ENCODE measurements at places on chromosomes 2 and 18.

DNA sequence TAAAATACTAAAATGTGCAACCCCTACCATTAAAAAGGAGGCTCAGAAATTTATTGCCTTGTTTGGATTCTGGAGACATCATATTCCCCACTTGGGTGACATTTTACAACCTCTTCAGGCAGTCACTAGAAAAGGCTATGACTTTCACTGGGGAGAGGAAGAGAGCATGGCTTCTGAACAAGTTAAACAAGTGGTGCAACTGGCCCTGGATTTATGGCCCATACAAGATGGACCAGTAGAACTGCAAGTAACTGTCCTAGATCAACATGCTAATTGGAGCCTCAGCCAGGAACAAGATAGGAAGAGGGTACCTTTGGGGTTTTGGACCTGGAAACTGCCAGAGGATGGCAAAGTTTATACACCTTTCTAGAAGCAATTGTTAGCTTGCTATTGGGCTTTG is 4.0 kb upstream of the DSG2 start:
- no peak for DNase-seq

GRCh38 chr18:48792141-48792540 is 158.6 kb downstream of the SMAD7 start:
- no peak for DNase-seq

- no peak for DNase-seq
These were observed 121.2 kb downstream of the SMAD7 start for GRCh38 chr18:48829443-48830149.

- no peak for DNase-seq
These were observed 439.7 kb upstream of the SETBP1 start for GRCh38 chr18:44241020-44241419.

DNA sequence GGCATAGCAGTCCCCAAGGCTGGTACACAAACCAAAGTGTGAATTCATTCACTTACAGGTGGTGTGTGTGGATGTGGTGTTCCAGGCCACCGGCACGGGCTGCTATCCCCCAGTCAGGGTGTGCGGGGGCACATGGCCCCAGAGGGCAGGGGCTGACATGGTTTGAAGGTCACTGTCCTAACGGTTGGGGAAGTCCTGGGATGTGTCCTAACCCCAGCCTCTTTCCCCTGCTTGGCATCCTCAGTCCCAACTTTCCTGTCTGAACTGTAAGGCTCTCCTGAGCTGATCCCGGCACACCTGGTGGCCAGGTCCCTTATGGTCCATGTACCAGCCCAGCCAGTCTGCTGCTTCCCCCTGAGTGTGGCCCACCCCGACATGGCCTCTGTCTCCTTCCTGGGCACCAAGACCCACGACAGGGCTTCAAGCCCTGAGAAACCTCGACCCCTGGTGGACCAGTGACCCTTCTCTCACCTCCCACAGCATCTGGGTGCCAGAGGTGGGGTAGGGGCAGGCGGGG is 2.4 kb upstream of the TMEM185B start:
- no peak for DNase-seq

GRCh38 chr2:8984855-8985254 is 18.6 kb downstream of the MBOAT2 start:
- DNase-seq = no peak

DNA sequence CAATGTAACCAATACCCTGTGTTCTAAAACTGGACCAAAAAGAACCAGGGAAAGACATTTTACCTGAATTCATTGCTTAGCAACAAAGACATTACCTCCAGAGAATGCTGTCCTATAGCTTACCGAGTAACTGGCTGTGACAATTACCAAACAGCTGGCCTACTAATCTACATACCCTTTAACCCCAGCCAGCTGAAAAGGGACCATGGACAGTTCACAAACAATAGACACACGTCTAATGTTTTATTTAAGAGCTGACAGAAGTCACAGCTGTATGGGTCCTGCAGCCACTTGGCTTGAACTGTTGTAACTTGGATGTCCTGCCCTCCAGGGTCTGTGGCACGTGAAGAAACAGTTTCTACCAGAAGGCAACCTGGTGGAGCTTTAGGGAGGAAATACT is 130.1 kb upstream of the EFEMP1 start:
- DNase-seq = no peak

DNA sequence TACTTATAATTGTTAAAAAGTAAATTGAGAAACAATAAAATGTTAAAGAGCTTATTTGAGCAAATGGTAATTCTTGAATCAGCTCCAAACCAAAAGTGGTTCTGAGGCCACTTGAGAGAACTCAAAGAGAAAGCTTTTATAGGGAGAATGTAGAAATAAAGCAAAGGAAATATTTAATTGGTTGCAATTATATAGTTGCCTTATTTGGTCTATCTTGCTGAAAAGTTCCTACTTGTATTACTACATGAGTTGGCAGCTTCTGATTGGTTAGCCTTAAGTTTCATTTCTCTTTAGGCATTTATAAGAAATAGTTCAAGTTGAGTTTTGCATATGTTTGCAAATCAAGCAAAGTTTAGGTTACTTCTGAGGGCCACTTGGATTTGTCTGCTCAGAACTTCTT is 38.1 kb downstream of the SCN2A start:
- DNase-seq = no peak

DNA sequence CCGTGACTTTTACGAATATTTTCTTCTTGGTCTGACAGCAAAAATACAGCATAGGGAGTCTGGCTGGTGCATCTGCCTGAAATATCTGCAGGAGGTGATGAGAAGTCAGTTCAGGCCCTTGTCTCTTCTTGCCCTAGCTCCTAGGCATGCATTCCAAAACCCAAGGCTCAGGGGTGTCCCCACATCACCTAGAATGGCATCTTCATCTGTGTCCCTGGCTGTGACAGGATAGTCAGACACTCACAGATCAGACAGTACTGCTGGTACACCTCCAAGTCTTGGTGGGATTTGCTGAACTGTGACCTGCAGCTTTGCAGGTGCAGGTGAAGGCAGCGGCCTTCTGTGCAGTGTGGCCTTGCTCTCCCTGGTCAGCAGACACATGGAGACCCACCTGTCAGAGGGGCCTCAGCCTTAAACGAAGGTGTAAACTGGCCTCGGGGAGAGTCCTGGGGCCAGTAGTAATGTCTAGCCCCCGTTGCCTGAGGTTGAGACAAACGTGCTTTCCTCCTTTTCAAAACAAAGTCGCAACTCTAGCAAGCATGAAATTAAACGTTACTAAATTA is 42.8 kb downstream of the MBP start:
- no peak for DNase-seq

DNA sequence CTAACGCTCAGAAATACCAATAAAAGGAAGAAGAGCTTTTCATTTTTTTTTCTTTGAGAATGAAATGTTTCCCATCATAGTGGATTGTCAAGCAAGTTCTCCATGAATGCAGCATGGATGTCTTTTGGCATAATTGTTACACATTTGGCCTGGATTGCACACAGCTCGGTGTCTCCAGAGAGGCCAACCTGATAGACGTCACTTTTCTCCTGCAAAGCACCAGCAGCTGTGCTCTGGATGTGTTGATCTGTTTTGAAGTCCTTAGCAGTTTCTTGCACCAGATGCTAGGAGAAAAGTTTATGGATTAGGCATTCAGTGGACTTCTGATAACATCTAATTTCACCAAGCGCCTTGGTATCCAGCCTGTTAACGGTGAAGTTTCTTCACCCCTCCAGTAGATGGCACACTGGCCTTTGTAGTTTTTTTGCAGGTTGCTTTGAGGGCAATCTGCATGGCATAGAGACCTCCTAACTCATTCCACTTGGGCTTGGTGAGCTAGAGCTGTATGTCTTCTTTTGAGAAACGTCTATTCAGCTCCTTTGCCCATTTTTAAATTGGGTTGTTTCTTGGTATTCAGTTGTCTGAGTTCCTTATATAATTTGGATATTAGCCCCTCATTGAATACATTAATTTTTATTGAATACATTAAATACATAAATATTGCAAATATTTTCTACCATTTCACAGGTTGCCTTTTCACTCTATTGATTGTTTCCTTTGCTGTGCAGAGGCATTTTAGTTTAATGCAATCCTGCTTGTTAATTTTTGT is 59.7 kb downstream of the PTH2R start:
- peak; percentile 10 for DNase-seq

GRCh38 chr2:228522977-228523376 is 341.5 kb upstream of the SPHKAP start:
- DNase-seq = no peak

GRCh38 chr2:10022041-10022421 is 21.3 kb upstream of the KLF11 start:
- DNase-seq = no peak

DNA sequence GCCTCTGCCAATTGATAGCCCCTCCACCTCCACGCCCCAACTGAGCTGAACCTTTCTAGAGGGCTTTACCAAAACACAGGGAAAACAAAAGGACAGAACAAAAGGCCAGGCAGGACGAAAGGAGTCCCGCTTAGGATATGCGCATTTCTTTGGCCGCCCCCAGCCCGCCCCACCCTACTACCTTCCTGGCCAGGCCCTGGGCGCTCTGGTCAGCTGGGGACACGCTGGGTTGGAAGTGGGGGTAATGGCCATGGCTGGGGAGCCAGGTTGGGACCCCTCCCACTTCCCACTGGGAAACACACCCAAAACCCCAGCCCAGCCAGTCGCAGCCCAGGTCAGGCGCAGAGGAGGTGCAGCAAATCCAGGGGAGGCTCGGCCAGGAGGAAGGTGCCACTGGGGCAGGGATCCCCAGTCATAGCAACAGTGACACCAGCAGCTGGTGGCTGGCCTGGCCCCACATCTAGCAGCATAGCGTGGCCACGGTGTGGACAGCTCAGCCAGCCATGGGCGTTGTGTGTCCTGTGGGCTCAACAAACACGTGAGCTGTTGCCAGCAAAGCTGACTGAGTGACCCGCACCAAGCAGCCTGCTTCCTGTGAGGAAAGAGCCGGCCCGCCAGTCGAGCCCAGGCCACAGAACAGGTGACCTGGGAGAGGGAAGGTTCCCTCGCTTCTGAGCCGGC is 24.6 kb upstream of the B3GNT7 start:
- no peak for DNase-seq

- no peak for DNase-seq
These were observed 8.4 kb upstream of the LIMS2 start for GRCh38 chr2:127683757-127684156.

DNA sequence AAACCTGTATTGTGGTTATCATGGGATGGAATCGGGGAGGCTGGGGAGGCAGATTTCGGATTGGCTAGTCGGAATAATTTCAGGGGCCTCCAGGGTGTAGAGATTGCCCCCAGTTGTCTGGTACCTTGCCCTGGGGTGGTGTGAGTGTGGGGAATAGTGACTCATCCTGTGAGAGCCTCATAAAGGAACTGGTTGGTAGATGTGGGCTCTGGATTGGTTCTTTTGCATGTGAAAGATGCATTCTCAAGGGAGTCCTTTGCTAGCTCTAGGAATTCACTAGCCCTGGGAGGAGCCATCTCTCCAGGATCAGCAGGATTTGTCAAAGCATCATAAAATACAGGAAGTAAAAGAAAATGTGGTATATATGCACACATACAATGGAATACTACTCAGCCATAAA is 331.6 kb downstream of the SETBP1 start:
- no peak for DNase-seq

GRCh38 chr2:148832637-148833036 is 42.4 kb upstream of the KIF5C start:
- DNase-seq = no peak

- no peak for DNase-seq
These were observed 559.3 kb upstream of the CDH2 start for GRCh38 chr18:28736223-28736622.

- no peak for DNase-seq
These were observed at the start of gene ERFE for GRCh38 chr2:238158509-238159070. Gene ERFE, plus strand, starts transcription at chr2:238158970. Its CDS starts 38 bp downstream, at chr2:238159008.

Data from H1 (cell line).